Pericardium fibroblast (primary cell): ENCODE measurements at places on chromosomes 4 and X. TPM values are rescaled to one million over a fixed set of nuclear protein-coding genes. Genes with fewer than 3 reads are reported as not detected.

The FOXR2 gene
- not detected in 2 replicates for total RNA-seq

The SHROOM3 gene
- total RNA-seq: 0.60 and 7.7 TPM in 2 replicates

The PPEF2 gene
- total RNA-seq: not detected in 2 replicates

The ERCC6L gene
- total RNA-seq: 0.09 TPM in 1 of 2 replicates, not detected in the other

The FAM9B gene
- total RNA-seq: not detected in 2 replicates

The FRMD7 gene
- total RNA-seq: not detected in 2 replicates
